ENCODE measurements at places on chromosomes 4 and X. TPM values are rescaled to one million over a fixed set of nuclear protein-coding genes. Genes with fewer than 3 reads are reported as not detected.

Gene SUPT20HL2
- total RNA-seq = not detected

DNA sequence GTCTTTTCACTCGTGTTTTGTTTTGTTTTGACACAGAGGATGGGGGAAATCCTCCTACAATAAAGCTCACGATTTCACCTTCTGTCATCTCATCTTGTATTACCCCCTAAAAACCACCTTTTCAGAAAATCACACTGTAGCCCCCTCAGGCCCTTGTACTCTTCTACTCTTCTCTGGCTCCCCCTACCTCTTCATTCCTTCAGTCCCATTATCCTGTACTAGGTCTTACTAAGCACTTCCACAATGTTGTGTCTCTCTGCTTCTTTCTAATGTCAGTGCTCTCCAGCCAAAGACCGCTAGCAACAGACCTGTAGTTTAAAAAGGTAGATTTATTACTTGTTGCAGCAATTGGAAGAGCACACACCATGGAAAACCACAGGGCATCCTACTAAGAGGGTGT, 30.0 kb upstream of the RNF128 start:
- no peak for DNase-seq

- no peak for DNase-seq
These were observed 37.4 kb downstream of the FAM53A start for GRCh38 chr4:1646690-1647089.

Gene PPP1R2C
- total RNA-seq = not detected

GRCh38 chr4:48603366-48604003, 113.4 kb downstream of the ZAR1 start:
- DNase-seq = no peak

DNA sequence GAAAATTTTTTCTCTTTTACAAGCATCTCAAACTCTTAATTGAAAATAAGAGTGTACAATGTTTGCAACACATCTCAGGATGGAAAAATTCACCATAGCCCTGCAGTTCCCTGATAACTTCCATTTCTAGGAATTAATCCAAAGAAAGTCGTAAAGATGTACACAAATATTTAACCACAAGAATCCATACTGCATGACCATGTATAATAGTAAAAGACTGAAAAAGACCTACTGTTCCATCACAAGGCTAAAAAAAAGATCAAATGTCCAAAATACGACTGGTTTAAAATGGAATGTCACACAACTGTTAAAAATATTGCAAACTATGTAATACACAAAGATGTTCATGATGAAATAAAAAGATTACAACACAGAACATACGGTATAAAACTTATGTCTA, 32.1 kb downstream of the HUWE1 start:
- no peak for DNase-seq

Gene EIF2S3
- total RNA-seq = 274 TPM

DNA sequence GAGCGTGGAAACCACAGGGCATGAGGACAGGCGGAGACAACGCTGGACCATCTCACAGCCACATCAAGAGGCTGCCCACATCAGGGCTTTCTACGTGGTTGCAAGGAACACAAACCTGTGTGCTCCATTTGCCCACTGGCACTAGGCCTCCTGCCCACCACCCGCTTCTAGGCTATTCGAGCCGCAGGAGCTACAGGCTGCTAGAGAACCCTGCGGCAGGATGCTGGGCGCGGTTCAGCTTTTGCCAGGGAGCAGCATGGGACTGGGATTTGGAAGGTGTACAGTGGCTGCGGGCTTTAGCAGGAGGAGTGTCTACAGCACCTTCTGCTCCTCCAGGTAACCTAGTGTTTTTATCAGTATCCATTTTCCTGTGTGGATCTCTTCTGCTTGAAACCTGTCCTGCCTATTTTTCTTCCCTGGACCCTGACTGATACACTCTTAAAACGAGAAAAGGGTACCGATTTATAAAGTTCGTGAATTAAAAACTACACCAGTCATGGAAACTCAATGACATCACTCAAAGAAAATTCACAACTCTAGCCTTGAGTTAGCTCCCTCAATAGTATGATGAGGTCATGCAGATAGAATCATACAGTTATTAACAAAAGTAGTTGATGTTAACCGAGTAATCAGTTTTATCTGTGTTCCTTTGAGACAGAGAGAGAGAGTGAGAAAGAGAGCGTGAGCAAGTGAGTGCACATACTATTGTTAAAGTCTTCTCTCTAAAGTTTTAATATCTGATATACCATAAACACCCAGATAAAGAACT, 12.8 kb downstream of the NOP14 start:
- no peak for DNase-seq

Gene SMIM10
- 12.6 TPM for total RNA-seq

Gene TENM3
- total RNA-seq = 66.4 TPM

GRCh38 chrX:38803243-38803587, 2.0 kb downstream of the MID1IP1 start:
- DNase-seq = no peak

DNA sequence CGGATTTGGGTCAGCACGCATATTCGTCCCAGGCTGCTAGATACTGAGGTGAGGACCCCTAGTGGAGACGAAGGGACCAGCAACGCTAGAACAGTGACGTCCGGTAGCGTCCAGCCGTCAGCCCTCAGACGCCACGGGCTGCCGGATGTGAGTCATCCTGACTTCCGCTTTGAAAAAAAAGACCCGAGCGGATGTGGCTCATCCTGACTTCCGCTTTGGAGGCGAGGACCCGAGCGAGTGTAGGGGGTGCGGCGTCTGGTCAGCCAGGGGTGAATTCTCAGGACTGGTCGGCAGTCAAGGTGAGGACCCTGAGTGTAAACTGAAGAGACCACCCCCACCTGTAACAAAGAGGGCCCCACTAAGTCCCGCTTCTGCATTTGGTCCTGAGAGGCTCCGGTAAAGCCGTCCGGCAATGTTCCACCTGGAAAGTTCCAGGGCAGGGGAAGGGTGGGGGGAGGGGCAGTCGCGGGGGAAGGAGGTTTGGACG, at the start of gene MAGEB2:
Gene MAGEB2 (plus strand): TSS at position 207 of the 487 bp plus-strand sequence. CDS start 3,018 bp downstream, outside the sequence.
- no peak for DNase-seq

DNA sequence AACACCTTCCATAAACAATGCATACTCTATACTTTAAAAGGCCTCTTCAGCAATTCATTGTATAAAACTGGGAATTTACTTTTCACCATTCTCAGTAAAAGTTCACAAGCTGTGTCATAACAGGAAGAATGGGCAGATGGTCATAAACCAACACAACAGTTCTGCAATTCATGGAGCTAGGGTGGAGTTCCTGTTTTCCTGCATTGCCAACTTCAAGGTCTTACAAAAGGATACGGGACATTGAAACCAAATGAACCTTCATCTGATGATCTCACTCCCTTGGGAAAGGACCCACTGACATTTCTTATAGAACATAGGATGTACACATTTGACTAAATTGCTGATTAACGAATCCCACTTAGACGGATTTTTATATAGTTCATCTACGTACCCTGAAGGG, 4.1 kb downstream of the KDR start:
- no peak for DNase-seq

DNA sequence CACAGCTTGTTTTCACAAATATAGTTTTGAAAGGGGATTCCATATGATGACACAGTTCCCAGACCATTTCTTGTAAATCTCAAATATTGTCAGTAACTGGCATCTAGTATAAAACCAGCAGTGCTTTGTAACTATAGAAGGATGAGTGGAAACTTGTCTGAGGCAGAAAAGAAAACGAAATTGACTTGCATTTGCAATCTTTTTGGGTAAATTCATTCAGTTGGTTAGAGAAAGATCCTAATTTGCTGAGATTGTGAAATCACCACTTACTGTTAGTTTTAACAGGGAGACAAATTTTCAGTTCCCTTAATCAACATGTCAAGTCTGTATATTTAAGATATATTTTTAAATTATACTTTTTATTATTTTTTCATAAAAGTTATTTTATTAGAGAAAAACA, 71.5 kb upstream of the VEGFC start:
- no peak for DNase-seq

GRCh38 chr4:172978848-172979247, 189.8 kb upstream of the GALNT7 start:
- no peak for DNase-seq

Gene FHDC1
- total RNA-seq = 0.39 TPM

Gene SASH3
- not detected for total RNA-seq

Data from M059J (cell line).